Prostate gland (tissue), 2 donors: ENCODE measurements at places on chromosomes 5 and 9. TPM values are rescaled to one million over a fixed set of nuclear protein-coding genes. Genes with fewer than 3 reads are reported as not detected.

GRCh38 chr9:123795336-123795735 lies 134.6 kb downstream of the DENND1A start:
- no peak for DNase-seq

DNA sequence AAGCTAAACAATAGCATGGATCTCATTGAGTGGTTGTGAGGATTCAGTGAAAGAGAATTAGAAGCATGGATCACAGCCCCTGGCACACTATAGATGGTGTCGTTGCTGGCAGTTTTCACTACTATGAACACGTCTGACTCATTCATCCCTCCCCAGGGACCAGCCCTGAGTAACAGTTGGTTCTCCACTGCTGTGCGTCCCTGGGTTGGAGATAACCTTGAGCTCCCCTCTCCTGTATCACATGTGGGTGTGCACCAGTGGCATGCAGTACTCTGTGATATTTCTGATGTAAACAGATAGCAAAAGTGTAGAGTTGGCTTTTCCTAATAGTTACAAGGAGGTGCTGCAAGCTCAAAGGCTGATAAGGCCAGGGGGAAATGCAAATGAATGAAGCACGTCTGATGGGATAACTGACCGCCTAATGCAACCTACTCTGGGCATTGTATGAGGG lies 8.8 kb upstream of the LCP2 start:
- DNase-seq, result no peak

GRCh38 chr9:80500300-80500699 lies 928.5 kb downstream of the TLE4 start:
- no peak for DNase-seq

GRCh38 chr5:35803191-35803651 lies 53.5 kb upstream of the IL7R start:
- DNase-seq, result no peak

The ARID3C gene
- 1.1 TPM for total RNA-seq

DNA sequence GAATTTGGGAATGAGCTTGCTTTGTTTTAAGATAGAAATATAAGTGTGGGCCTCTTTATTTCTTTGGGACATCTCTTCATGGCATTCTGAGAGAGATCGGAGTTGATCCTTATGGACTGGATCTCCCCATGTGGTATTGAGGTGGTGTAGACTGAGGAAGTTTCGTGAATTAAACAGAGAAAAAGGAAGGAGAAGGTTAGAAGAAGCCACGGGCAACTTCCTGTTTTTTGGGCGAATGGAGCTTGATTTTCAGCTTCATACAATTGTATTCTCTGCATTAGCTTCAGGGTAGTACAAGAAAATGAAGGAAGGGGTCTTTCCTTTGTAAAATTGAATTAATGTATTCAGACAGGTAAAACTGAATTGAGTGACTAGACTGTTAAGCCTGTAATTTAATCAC lies 70.5 kb upstream of the HMHB1 start:
- DNase-seq, result no peak

GRCh38 chr9:108073823-108074222 lies 584.3 kb upstream of the KLF4 start:
- DNase-seq, result no peak

The SPINK7 gene
- total RNA-seq, result not detected

- DNase-seq, result no peak
Measured at GRCh38 chr5:111345731-111346130, 121.5 kb downstream of the CAMK4 start.

GRCh38 chr5:10162468-10162867 lies 87.2 kb downstream of the ATPSCKMT start:
- no peak for DNase-seq

GRCh38 chr5:116420540-116420939 lies 154.1 kb downstream of the SEMA6A start:
- DNase-seq, result no peak

DNA sequence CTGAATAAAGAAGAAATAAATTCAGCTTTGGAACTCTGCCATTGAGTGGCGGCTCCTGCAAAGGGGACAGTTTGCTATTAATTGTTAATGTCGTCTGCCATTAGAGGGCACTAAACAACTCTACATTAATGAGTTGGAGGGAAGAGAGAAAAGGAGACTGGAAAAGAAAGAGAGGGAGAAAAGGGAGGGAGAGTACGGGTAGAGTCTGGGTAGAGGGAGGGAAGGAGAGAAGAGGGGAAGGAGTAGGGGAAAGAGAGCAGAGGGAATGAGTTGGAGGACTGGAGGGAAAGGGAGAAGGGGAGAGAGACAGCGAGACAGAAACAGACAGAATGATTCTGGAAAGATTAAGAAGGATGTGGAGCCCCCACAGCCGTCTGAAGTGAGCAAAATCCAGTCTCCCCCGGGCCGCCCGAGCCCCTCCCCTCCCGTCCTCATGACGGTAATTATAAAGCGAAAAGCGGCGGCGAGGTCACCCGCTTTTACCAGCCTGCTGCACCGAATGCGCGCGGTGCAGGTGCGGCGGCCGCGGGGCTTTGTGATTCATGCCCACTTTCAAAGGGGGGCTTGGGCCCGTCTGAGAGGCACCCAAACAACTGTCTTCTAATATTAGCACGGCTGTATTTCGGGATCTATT lies 1.9 kb upstream of the FST start:
- DNase-seq, result peak; percentile 38
